ENCODE measurements at places on chromosomes 5 and 9. TPM values are rescaled to one million over a fixed set of nuclear protein-coding genes. Genes with fewer than 3 reads are reported as not detected.

Gene NIM1K
- total RNA-seq, result not detected

Gene TMEM174
- total RNA-seq, result not detected

Gene DMRT2
- total RNA-seq, result 1.1 TPM

Gene PHF24
- 0.95 TPM for total RNA-seq

- DNase-seq, result no peak
Observed at GRCh38 chr9:120486347-120486746, 93.6 kb downstream of the CDK5RAP2 start.

DNA sequence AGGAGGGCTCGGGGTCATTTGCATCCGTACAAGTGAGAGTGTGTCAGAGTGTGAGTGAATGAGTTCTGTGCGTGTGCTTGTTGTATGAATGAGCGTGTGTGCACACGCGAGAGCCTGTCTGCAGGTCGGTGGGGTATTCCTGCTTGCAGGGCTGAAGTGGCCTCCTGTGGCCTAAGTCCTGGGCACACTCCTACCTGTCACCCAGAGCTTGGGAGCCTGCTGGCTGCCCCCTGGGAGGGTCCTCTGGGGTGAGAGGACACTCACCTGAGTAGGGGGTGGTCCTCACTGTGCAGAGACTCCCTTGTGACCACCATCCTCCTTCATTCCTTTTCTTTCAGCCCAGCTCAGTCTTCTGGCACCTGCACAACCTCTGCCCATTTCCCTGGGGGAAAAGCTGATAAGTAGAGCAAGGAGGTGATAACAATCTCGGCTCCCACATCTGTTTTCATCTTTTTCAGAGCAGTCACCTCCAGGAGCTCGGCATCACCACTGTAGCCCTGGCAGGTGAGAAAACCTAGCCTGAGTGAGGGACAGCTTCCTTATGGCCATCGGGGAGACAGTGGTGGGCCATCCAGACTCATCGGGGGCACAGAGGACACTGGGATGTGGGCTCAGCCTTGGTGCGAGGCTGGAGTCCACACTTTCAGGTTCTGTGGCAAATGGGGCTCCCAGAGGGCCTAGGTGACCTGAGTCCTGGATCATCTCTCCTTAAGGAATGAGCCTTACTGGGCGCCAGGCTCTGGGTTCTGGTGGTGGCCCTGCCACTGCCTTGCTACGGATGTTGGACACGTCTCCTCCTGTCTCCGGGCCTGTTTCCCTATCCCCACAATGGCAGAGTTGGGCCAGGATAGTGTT lies 38.7 kb upstream of the SYNPO start:
- no peak for DNase-seq

- DNase-seq, result no peak
Observed at GRCh38 chr9:104091116-104091515, 3.0 kb upstream of the SMC2 start.
